Osteoblast (primary cell): ENCODE measurements at places on chromosomes 2 and 18. TPM values are rescaled to one million over a fixed set of nuclear protein-coding genes. Genes with fewer than 3 reads are reported as not detected.
A peak's percentile ranks its signal among the peaks of the same experiment; 100 is the strongest.

HOXD11 gene
- not detected in 2 replicates for total RNA-seq

CRYGC gene
- total RNA-seq = not detected in 2 replicates

SLC8A1 gene
- total RNA-seq = 77.2 and 82.9 TPM in 2 replicates

FIGLA gene
- total RNA-seq = not detected in 2 replicates

ZBTB7C gene
- total RNA-seq = 0.29 and 0.36 TPM in 2 replicates

KCNG2 gene
- not detected in 2 replicates for total RNA-seq

HJURP gene
- total RNA-seq = 2.9 and 3.5 TPM in 2 replicates

MTX2 gene
- total RNA-seq = 13.0 and 14.4 TPM in 2 replicates

EMILIN2 gene
- 4.3 and 5.0 TPM in 2 replicates for total RNA-seq

CLEC4F gene
- not detected in 2 replicates for total RNA-seq

SERPINB12 gene
- total RNA-seq = not detected in 2 replicates

PKP4 gene
- total RNA-seq = 47.4 and 54.5 TPM in 2 replicates

FAP gene
- total RNA-seq = 464 and 582 TPM in 2 replicates

DNA sequence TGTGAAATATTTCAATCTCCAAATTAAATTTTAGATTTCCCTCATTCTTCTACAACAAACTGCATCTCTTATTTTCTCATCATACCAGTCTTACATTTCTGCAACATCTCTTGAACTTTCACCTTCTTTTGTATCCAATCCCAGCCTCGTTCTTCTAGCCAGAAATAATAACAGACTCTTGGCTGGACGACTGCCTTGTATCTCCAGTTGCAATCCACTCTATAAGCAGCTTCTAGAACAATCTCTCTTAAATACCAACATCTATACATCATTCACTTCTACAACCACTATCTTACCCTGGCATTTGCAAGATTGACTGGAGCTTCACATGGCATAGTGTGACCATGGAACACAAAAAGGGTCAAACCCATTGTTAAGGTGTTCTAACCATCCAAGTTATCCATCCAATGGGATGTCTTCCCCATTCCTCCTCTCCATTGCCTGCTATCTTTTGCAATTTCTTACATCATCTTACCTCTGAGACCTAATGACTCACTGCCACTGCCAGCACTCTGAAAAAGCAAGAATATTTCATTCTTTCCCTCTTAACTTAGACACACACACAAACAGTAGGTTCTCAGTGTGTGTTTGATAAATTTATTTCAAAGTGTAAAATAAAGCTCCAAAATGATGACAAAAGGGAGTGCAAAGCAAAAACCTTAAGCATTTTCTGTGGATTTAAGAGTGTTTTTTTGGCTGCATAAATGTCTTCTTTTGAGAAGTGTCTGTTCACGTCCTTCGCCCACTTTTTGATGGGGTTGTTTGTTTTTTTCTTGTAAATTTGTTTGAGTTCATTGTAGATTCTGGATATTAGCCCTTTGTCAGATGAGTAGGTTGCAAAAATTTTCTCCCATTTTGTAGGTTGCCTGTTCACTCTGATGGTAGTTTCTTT, 145.6 kb downstream of the METTL4 start:
- no peak for DNase-seq

- no peak for DNase-seq
Measured at GRCh38 chr2:70141212-70141901, 49.5 kb downstream of the C2orf42 start.

DNA sequence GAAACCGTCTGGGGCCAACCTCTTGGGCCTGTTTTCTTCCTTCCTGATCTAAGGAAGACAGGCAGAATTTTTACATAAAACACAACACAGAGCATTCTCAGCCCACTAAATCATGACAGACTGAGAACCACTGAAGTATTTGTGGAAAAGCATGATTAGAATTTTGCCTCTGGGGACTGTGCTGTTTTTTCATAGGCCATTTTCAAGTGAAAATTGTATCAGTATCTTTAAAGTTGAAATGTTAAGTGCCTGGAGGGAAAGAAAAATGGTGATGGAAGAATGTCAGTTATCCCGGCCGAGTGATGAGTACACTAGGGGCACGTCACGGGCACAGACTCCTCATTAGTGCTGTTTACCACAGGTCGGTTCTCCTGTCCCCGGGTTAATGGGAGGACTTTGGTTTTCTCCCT, 36.9 kb downstream of the EHD3 start:
- no peak for DNase-seq

- no peak for DNase-seq
Measured at GRCh38 chr2:76930056-76930744, 592.0 kb downstream of the LRRTM4 start.

DNA sequence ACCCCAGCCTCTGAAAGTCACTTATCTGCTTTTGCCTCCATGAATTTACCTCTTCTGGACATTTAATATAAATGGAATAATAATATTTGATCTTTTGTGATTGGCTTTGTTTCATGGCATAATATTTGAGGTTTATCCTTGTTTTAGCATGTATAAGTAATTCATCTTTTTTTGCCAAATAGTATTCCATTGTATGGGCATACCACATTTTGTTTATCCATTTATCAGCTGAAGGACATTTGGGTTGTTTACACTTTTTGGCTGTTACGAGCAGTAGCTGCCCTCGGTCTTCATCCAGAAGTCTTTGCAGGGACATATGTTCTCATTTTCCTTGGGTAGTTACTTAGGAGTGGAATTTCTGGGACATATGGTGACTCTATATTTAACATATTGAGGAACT, 53.0 kb upstream of the SMIM21 start:
- no peak for DNase-seq

- DNase-seq = peak; percentile 97
Measured at GRCh38 chr2:156342254-156343095, 10.0 kb upstream of the NR4A2 start.

- DNase-seq = no peak
Measured at GRCh38 chr2:236211296-236211695, 43.1 kb upstream of the GBX2 start.

DNA sequence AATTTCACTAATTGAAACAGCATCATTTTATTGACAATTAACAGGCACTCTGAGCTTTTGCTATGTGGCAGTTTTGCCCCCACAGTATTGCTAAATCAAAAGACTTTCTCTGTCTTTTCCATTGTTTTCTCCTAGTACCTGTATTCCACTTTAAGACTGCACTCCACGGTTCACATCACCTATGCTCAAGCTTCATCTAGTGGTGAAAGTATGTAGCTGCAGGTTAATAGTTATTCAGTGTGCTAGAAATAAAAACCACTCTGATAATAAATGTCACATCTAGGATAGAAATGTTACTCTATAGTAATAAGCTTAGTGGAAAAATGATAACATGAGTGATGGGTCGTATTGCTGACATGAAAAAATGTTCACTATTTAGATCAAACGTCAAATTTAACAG, 24.6 kb downstream of the ARL6IP6 start:
- DNase-seq = peak; percentile 36

GRCh38 chr2:54429811-54430551, 26.1 kb upstream of the SPTBN1 start:
- peak; percentile 49 for DNase-seq

DNA sequence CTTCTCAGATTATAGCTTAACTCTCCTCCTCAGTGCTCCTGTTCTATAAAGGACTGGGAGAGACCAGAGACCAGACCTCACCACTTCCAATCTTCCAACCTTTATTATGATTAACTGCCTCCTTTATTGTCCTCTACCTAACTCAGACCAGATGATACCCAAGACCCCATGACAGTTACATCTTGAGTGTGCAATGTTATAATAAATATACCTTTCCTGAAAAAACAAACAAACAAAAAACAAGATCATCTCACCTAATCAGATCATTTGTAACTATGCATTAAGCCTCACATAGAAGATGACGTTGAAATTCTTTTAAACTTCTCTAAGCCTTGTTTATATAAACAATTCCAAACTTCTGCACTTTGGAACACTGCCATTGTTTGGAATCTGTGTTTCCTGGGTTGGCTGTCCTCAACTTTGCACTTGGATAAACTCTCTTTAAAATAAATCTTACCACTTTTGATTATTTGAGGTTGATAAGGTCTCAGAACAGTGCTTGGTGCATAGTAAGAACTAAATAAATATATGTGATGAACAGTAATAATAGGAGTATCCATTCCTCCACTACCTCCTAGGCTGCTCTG, 342.7 kb downstream of the TDRD15 start:
- no peak for DNase-seq

DNA sequence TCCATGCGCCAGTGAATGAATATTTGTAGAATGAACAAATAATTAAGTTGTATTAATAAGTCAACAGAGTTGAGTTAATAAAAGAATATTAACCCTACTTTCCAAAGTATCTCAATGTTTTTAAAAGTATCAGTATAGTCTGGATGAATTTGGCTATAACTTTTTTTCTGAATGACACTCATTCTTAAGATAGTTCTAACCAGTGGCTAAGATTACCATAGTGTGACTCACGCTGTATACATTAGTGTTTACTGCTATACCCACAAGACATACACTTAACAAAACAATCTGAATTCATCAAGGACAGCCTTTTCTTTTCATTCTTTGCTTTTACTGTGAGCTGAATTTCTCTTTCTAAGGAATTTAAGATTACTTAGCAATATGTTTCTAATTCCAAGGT, 77.0 kb upstream of the PDE1A start:
- no peak for DNase-seq

DNA sequence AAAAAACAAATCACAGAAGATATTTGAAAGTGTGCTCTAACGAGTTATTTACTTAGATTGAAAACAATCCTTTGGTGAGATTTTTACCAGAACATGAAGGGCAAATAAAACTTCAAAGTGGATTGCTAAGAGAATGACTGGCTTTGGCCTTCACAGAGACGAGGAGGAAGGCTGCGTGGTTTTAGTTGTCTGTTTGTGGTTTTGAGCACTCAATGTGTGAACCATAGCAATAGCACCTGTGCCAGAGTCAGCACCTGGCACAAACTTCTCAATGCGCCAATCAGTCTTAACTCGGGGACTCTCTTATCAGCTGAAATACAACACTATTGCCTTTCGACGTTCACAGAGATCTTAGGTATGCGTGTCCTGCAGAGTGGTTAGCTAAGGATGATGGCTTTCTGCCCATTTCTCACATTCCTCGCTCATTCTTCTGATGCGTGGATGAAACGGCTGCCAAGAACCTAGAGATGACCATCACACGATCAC, 70.0 kb downstream of the MBP start:
- peak; percentile 37 for DNase-seq

- no peak for DNase-seq
Measured at GRCh38 chr2:151730262-151730975, 3.9 kb downstream of the NEB start.

DNA sequence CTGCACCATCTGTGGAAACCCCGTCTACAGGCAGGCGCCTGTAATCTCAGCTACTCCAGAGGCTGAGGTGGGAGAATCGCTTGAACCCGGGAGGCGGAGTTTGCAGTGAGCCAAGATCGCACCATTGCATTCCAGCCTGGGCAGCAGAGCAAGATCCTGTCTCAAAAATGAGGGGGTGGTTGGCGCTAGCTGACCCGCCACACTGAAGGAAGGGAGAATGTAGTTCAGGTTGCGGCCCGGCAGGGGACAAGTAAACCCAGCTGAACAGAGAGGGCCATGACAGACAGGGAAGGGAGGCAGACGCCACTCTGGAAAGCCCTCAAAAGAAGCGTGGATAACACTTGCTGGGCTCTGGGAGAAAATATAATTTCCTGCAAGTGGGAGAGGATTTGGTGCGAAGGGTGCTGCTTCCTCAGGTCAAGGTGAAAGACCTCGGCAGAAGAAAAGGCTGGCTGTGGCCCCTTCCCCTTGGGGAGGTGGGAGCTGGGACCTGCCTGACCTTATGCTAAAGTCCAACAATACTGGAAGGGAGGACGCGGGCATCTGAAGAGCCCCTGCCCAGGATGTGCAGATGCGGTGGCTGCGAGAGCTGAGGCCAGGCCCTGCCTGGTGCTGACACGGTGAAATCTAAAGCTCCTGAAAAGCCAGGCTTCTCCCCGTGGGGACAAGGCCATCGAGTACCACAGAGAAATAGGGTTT, 3.7 kb upstream of the SFT2D3 start:
- DNase-seq = peak; percentile 39

- no peak for DNase-seq
Measured at GRCh38 chr2:98140210-98140609, 53.2 kb downstream of the VWA3B start.

GRCh38 chr2:48113767-48114166, 207.5 kb upstream of the FBXO11 start:
- no peak for DNase-seq

DNA sequence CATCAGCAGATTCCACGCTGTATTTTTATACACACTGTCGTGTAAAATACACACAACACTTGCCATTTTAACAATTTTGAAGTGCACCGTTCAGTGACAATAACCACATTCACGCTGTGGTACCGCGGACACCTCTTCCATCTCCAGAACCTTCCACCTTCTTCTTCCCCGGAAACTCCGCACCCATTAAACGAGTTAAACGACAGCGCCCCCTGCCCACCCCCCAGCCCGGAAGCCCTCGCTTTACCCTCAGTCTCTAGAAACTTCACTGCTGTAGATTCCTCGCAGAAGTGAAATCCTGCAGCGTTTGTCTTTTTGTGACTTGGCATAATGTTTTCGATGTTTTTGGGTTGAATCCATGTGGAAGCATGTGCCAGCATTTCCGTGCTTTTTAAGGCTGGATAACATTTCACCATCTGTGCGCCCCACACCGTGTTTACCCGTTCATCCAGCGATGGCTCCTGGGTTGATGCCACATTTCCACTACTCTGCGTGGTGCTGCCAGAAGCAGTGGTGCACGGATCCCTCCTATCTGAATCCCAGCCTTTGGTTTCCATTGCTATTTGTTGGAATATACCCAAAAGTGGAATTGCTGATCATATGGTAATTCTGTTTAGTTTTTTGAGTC, 32.0 kb upstream of the TMEM18 start:
- DNase-seq = no peak

DNA sequence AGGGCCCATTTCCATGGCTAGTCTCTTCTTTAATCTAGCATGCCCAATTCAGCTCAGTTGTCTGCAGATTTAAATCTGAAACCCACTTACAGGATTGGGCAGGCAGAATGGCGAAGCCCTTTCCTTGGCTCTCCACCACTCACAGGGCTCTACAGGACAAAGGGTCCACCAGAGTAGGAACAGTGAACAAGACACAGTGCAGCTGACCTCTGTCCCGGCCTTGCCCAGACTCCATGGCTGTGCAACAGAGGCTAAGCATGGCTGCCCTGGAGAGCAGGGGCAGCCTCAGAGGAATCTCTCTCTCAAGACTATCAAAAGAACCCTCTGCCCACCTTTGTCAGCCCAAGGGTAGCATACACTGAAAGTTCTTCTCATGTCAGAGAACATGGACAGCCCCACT, 9.7 kb upstream of the ATP6V1B1 start:
- DNase-seq = no peak

GRCh38 chr18:42261731-42262130, 306.7 kb downstream of the PIK3C3 start:
- DNase-seq = no peak

GRCh38 chr2:192940767-192941166, 746.0 kb upstream of the TMEFF2 start:
- DNase-seq = no peak
